ENCODE measurements at places on chromosomes 2 and 18.
A peak's percentile ranks its signal among the peaks of the same experiment; 100 is the strongest.

DNA sequence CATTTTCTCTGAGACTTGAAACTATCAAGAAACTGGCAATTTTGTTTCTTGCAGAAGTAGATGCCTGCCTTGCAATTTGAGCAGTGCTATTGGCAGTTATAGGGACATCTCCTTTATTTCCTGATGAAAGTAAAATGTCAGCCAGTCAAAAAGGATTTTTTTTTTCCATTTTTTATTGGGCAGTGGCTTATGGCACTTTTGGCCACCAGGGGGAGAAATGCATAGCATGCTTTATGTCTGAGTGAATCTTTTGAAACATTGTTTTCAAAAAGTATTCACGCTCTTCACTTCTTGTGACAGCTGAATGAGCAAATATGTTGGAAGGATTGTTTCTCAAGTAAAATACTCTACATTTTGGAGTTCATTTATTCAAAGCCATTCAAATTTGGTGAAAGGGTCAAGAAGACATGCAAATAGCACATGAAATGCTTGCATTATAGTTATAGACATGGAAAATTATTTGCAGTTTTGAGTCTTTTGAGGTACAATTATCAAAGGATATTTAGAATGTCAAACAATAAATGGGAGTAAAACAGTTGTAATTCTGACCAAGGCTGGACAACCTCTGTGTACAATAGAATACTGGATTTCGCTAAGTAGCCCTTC lies 491.0 kb downstream of the CDH2 start:
- peak; percentile 33 for DNase-seq

GRCh38 chr2:195945056-195945455 lies 123.6 kb downstream of the DNAH7 start:
- DNase-seq = no peak

DNA sequence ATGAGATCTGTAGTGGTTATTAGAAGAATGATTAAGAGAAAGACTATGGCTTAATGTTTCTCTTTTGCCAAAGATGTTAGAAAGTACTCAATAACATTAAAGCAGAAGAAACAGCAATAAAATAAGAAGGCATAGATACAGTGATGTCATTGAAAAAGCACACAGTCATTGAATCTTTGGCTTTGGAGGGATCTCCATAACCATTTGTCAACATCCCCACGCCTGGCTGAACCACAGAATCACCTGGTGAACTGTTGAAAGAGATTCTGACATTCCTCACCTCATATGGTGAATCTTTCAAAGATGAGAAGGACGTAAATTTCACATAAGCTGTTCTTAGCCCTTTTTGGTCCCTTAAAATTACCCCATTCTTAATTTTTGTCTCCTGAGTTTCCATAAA lies 324.6 kb upstream of the NRP2 start:
- DNase-seq = no peak

GRCh38 chr2:197293252-197294007 lies 17.1 kb downstream of the ANKRD44 start:
- no peak for DNase-seq

DNA sequence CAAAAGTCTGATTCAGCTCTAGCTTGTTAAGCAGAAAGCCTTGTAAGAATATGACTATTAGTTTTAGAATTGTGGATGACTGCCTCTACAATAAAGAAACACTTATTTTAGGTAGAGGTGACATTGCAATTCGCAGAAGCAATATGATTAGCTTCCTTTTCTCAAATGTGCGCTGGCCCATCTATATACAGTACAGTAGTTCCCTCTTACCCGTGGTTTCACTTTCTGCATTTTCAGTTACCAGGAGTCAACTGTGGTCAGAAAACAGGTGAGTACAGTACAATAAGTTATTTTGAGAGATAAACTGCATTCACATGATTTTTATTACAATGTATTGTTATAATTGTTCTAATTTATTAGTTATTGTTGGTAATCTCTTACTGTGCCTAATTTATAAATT lies 405.1 kb downstream of the GPD2 start:
- no peak for DNase-seq

GRCh38 chr18:26864658-26865057 lies 849 bp downstream of the AQP4 start:
- DNase-seq = no peak

DNA sequence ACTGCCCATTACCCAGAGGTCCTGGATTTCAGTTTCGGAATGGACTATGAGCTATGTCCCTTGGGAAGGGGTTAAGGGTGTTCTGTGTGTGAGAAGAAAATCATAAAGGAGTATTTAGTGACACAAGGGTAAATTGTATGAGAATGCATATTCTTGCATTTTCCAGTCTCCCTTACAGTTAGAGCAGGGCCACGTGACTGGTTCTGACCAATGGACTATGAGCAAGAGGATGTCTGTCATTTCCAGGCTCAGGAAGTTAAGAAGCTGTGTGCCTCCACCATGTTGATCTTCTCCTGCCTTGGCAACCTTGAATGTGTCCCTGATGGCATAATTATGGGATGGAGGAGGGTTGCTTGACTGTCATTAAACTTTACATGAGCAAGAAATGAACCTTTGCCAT lies 94.9 kb downstream of the DHRS9 start:
- no peak for DNase-seq

DNA sequence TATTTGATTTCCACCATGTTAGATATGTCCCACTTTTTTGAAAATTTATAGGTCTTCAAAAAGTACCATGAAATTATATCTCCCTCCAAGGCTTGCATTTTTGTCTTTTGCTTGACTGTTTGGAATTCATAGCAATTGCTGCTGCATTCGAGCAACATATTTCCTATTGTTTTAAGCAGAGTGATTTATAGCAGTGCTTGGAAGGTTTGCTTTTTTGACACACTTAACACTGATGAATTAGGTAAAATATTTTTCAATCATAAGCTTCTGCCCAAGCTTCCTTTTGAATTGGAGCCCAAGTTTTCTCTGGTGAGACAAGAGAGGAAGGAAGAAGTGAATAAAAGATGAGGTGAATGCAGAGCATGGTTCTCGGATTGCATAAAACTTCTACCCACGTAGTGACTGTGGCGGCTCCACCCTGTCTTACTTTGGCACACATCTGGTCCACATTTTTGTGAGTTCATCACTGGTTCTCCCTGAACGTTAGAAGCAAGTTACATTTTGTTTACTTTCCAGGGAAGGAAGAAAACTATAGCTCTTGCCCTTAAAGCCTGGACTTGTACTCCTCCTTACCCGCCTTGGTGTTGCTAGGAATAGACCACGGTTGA lies 667.0 kb downstream of the TSN start:
- DNase-seq = no peak

DNA sequence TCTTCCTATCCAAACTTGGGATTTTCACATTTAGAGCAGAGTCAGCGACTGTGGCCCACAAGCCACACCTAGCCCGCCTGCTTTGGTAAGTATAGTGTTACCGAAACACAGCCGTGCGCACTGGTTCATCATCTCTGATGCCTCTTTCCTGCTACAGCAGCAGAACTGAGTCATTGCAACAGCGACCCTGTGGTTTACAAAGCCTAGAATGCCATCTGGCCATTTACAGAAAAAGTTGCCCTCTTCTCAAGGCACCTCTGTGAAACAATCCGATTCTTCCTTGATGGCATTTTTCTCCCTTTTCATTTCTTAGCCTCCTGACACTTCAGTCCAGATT lies 10.7 kb upstream of the IAH1 start:
- peak; percentile 96 for DNase-seq

GRCh38 chr2:204432196-204432595 lies 113.1 kb upstream of the PARD3B start:
- no peak for DNase-seq

- DNase-seq = peak; percentile 10
Measured at GRCh38 chr2:187842978-187843847, 289.0 kb upstream of the TFPI start.

DNA sequence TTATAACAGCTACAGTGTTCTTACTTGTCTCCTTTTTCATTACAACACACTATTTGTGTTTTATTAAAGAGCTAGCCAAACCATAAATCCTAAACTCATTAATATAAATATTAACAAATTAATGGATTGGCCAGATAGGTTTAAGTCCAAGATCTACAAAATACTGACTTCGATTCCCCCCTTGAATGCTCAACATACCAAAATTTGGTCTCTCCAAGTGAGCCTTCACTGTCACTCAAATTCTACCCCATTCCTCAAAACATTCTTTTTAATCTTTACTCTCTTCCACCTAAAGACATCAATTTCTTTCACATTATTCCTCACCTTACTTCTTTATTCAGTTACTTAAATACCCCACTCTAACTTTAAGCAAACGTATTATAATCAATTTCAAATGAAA lies 281.5 kb downstream of the ICOS start:
- no peak for DNase-seq

DNA sequence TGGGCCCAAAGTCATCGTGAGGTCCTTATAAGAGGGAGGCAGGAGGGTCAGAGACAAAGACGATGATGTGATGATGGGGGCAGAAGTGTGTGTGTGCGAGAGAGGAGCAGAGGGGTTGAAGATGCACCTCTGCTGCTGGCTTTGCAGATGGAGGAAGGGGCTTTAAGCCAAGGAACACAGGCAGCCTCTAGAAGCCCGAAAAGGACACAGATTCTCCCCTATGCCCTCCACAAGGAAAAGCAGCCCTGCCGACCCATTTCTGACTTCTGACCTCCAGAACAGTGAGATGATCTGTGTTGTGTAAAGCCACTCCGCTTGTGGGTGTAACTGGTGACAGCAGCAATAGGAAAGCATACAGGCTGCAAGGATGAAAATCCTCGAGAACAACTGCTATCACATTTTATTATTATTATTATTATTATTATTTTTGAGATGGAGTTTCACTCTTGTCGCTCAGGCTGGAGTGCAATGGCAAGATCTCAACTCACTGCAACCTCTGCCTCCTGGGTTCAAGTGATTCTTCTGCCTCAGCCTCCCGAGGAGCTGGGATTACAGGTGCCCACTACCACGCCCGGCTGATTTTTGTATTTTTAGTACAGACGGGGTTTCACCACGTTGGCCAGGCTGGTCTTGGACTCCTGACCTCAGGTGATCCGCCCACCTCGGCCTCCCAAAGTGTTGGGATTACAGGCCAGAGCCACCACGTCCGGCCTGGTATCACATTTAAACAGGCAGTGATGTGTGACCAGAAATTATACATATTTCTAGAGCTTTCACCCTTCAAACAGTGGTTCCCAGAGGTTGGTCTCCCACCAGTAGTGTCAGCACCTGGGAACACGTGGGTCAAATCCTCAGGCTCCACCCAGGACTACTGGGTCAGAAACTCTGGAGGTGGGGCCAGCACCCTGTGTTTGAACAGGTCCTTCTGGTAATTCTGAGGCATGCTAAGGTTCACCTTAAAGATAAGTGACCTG lies 170.5 kb downstream of the TGIF1 start:
- DNase-seq = no peak

DNA sequence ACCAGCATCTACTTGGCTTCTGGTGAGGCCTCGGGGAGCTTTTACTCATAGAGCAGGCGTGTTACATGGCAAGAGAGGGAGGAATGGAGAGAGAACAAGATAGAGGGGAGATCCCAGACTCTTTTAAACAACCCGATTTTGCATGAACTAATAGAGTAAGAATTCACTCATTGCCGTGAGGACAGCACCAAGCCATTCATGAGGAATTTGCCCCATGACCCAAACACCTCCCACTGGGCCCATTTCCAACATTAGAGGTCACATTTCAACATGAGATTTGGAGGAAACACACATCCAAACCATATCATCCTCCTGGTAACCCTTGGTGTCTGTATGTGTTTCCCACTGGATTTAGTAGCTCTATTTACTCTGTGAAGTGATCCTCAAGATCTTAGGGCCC lies 249.9 kb upstream of the SP5 start:
- DNase-seq = no peak

DNA sequence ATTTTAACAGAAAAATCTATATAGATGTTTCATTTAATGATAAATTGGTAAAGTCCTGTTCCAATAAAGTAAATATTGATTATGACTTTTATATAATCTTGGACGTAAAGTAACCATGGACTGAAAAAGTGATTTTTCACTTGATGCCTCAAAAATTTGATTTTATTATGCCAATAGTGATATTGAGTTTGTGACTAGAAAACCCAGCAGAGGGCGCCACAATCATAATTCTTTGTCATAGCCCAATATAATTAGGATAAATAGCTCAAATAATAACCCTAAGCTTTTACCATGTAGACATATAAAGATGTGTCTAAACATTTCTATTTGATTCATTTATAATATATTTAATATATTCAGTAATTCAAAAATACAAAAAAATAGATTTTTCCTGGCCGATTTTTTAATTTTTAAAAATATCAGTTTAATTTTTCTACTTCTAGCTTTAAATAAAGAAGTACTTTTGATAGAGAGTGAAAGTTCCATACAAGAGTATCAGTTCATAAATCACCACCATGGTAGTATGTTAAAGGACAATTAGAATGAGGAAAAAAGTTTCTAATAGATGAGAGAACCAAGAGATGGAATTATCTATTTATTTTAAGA lies 30.7 kb downstream of the CAMKMT start:
- DNase-seq = peak; percentile 41

- no peak for DNase-seq
Measured at GRCh38 chr2:161052214-161052613, 108.0 kb upstream of the TANK start.

DNA sequence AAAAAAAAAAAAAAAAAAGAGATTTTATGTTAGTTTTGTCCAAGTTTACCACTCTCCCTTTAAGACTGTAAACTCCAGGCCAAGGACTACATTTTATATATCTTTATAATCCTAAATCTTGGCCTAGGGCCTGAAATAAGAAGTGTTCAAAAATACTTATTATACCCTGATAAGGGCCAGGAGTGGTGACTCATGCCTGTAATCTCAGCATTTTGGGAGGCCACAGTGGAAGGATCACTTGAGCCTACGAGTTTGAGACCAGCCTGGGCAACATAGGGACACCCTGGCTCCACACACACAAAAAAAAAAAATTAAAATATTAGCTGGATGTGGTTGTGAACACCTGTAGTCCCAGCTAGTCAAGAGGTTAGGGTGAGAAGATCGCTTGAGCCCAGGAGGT lies 12.7 kb downstream of the TRIP12 start:
- DNase-seq = no peak

- DNase-seq = peak; percentile 98
Measured at GRCh38 chr2:154912215-154912614, 213.7 kb downstream of the KCNJ3 start.

DNA sequence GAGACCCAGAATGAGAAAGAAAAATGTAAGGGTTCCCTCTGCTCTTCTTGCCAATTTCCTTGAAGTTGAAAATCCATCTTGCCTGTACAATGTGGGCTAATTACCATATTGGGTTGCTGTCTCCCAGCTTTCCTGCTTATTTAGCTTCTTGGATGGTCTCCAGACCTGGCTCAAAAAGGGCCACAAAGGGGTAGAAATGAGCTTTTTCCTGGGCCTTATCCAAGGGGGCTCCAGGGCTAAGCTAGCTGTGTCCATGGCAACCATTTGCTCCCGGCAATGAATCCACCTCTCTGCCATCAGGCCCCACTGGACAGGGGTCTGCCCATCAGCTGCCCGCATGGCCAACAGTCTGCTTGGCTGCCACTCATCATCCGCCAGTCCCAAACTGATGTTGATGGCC lies 85.0 kb downstream of the BOD1L2 start:
- no peak for DNase-seq
